ENCODE measurements at places on chromosomes 2 and 18. TPM values are rescaled to one million over a fixed set of nuclear protein-coding genes. Genes with fewer than 3 reads are reported as not detected.

Gene ASXL3
- polyA plus RNA-seq = not detected

Gene C2orf81
- 0.34 TPM for polyA plus RNA-seq

Gene PLCD4
- 15.9 TPM for polyA plus RNA-seq

Gene KRTCAP3
- polyA plus RNA-seq = 0.26 TPM

Gene UGT1A4
- not detected for polyA plus RNA-seq

Gene NOSTRIN
- 6.6 TPM for polyA plus RNA-seq

Gene DCC
- 0.01 TPM for polyA plus RNA-seq

Gene OSBPL1A
- polyA plus RNA-seq = 40.5 TPM

Gene LAMA3
- polyA plus RNA-seq = 0.62 TPM

Gene SULT1C4
- 0.96 TPM for polyA plus RNA-seq

Gene TLX2
- not detected for polyA plus RNA-seq

Gene LMAN1
- polyA plus RNA-seq = 34.5 TPM

Gene GAREM1
- 2.3 TPM for polyA plus RNA-seq

Gene KCNE4
- 1.0 TPM for polyA plus RNA-seq

Gene UGT1A5
- not detected for polyA plus RNA-seq

Gene MATN3
- 0.20 TPM for polyA plus RNA-seq

Gene SLC16A14
- 0.17 TPM for polyA plus RNA-seq

Gene PARD3B
- 1.1 TPM for polyA plus RNA-seq

Gene UGT1A6
- not detected for polyA plus RNA-seq

Gene LRRTM1
- polyA plus RNA-seq = not detected

Gene SH3BP4
- 3.0 TPM for polyA plus RNA-seq

Gene SLC4A3
- polyA plus RNA-seq = 0.40 TPM

Gene TRIP12
- polyA plus RNA-seq = 27.5 TPM

Gene MC2R
- polyA plus RNA-seq = not detected

Gene STPG4
- polyA plus RNA-seq = not detected

Gene RETSAT
- polyA plus RNA-seq = 36.9 TPM

Gene LDLRAD4
- 2.1 TPM for polyA plus RNA-seq

Gene POTEJ
- polyA plus RNA-seq = not detected

Gene GCG
- polyA plus RNA-seq = not detected

Gene GKN1
- polyA plus RNA-seq = not detected

Gene TGFA
- 0.03 TPM for polyA plus RNA-seq

Gene HOXD10
- polyA plus RNA-seq = not detected

Gene DCDC2C
- not detected for polyA plus RNA-seq

Gene TTN
- polyA plus RNA-seq = 248 TPM

Gene FARP2
- 5.8 TPM for polyA plus RNA-seq

Gene ALPP
- polyA plus RNA-seq = not detected

Gene EEF1B2
- 1,772 TPM for polyA plus RNA-seq

Gene ACTG2
- 2.5 TPM for polyA plus RNA-seq

Gene ZSWIM2
- polyA plus RNA-seq = not detected

Gene PHLPP1
- 0.79 TPM for polyA plus RNA-seq

Gene ZBTB14
- 3.7 TPM for polyA plus RNA-seq

Gene GALNT5
- polyA plus RNA-seq = not detected

Gene CCDC102B
- polyA plus RNA-seq = 3.5 TPM

Gene YPEL5
- 55.4 TPM for polyA plus RNA-seq

Gene LYPD6
- 0.04 TPM for polyA plus RNA-seq

All from psoas muscle (tissue), 8 donors.